ENCODE measurements at places on chromosomes 2 and 18.

DNA sequence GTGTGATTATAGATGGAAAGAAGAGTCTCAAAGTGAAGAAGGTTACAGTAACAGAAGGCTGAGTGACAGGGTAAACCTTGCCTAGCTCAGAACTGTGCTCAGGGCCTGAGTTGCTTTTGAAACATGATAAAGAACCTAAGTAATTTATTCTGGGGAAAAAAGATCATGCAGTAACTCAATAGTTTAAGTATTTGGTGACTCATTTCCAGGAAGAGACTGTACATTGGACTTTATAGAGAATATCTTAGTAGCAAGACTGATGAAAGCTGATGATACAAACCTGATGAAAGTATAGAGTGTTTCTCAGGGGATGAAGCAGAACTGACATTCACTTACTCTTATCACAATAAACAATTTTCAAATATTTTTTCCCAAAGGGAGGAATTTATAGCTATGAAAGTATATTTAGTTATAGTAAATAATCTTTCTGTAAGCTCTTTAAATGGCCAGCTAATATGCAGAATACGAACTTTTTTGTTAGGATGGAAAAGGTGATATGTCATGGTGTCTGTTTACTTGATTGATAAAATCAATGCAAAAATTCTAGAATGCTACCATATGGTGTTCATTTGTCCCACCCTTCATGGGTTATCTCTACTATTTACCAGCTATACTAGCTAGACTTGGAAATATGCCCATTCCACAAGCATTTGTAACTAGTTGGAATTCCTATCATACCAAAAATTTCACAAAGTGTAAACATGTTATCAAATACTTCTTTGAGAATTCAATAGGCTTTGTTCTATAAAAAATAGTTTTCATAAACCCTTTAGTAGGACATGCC lies 1265.5 kb upstream of the ACVR2A start:
- no peak for DNase-seq

- no peak for DNase-seq
Measured at GRCh38 chr2:30683236-30683956, 123.8 kb downstream of the CAPN13 start.

DNA sequence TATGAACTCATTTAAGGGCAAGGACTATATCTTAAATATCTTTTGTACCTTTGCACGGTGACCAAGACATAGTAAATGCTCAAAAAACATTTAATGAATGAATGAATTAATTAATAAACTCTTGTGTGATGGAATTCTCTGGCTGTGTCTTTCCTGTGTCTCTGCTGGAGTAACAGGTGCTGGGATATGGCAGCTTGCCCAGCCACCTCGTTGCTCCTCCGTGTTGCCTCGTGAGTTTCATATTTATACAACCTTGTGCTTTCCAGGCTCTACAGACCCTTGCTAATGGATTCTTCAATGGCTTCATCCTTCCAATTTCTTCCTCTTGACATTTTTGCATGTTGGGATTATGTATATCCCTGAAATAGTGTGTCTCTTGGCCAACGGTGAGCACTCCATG lies 30.4 kb downstream of the CTAGE1 start:
- no peak for DNase-seq

- DNase-seq: no peak
Measured at GRCh38 chr18:34965566-34965965, 75.6 kb upstream of the MAPRE2 start.

DNA sequence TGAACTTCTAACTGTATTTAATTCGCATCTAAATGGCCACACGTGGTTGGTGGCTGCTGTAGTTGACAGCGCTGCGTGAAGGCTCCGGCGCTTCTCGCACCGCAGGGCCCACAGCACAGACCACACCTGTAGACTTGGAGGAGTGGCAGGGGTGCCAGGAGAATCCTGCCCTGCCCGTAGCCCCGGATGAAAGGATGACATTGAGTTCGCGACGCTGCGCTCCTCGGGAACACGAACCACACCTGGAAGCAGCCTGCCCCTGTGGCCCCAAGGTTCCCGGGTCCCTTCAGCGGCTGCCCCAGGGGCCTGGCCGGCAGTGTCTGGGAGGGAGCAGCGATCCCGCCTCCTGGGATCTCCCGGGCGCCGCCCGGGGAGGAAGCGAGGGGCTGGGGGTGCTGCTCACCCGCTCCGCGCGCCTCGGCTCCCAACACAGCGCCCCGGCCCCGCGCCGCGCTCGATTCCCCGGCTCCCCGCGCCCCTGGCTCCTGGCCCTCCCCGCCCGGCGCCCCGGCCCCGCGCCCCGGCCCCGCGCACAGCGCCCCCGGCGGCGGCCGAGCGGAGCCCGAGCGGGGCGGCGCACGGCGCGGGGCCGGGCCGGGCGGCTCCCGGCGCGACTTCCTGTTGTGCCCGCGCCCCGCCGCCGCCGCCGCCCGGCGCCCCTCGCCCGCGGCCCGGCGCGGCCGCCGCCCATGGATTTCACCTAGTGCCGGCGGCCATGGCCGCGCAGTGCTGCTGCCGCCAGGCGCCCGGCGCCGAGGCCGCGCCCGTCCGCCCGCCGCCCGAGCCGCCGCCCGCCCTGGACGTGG lies at the start of gene RNPEPL1:
Gene RNPEPL1 (plus strand): TSS at position 613 of the 806 bp plus-strand sequence. CDS start 103 bp downstream, at position 716.
- peak; percentile 28 for DNase-seq

- no peak for DNase-seq
Measured at GRCh38 chr2:232621186-232621585, 12.2 kb upstream of the EFHD1 start.

- DNase-seq: peak; percentile 61
Measured at GRCh38 chr2:234496835-234497593, at the start of gene ARL4C. Gene ARL4C (minus strand): TSS chr2:234497081. CDS start chr2:234496586, 495 bp downstream.

DNA sequence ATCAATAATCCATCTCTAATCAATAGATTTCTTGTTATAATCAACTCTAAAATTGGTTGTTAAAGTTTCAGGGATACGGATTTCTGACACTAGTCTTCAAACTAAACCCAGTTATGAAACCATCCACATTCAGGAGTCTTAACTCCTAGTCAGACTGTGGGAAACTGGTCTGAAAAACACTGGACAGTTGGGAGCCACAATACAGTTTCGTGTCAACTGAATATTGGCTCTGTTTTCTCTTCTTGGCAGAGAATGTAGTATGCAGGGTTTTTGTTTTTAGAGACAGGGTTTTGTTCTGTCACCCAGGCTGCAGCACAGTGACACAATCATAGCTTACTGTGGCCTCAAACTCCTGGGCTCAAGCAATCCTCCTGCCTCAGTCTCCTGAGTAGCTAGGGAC lies 123.1 kb downstream of the RTTN start:
- DNase-seq: no peak

DNA sequence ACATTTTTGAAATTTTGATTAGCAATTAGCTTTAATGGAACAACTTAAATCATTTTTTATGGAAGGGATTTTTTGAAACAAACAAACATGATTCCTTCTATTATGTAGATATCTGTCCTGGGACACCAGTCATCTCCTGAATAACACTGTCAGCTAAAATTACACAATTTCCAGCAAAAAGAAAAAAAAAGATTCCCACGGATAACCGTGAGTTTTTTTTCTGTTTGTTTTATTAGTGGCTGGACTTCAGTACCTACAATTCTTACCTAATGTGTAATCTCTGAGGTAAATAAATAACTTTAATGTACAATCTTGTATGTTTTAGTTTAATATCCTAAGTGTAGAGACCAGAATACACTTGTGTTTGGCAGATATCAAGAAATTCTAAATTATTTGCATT lies 126.6 kb upstream of the KYNU start:
- no peak for DNase-seq

DNA sequence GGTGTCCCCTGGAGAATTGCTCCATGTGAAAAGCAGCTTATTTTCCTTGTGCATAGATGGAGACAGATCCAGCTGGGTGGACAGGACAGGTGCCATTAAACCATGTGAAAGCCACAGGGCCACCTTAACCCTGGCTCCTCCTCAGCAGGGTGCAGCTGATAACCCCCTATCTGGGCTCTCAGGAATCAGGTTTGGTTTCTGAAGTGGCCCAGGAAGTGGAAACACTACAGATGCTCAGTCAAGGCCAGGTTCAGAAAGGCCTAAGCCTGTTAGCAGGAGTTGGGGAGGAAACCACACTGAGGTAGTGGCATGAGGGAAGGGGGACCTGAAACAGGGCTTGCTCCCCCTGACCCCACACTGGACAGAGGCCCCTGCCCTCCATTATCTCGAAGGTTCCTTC lies 217.0 kb downstream of the SPP2 start:
- DNase-seq: no peak

- DNase-seq: no peak
Measured at GRCh38 chr18:36381075-36381474, 83.6 kb downstream of the FHOD3 start.

DNA sequence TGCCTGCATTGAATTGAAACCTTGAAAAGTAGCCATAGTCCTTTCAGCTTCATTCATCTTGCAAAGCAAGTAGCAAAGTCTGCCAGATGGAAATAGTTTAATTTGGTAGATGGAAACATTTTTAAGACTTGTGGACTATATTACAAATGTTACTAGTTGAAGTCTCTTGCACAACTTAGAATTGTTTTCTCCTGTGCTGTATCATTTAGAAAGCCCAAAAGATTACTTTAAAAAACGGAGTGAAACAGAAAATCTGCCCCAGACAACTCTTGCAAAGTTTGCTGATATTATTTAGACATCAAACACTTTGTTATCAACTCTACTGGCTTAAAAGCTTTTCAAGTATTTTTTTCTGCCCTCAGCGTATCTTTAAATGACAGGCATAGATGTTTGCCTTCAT lies 335.0 kb downstream of the RPRM start:
- no peak for DNase-seq

- DNase-seq: no peak
Measured at GRCh38 chr18:37006742-37007141, 177.8 kb downstream of the KIAA1328 start.

DNA sequence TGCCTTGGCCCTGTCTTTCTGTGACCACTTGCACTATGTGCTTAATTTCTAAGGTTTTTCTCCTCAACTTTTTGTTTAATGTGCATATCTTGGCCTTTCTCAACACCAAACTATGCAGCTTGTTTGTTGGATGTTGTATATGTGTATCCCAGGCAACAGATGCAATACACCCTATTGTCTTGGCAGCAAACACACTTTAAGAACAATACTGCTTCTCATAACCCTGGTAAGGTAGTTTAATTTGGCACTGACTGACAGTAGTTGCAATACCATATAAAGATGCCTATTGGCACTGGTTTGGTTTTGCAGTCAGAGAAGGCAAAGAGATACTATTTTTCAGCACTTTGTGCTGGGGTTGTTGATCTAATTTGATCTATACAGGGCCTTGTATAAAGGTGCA lies 360.7 kb upstream of the CWC22 start:
- peak; percentile 14 for DNase-seq

GRCh38 chr2:181954538-181954883 lies 31.1 kb upstream of the PPP1R1C start:
- DNase-seq: no peak

GRCh38 chr18:33700513-33700976 lies 122.5 kb downstream of the ASXL3 start:
- no peak for DNase-seq

- DNase-seq: no peak
Measured at GRCh38 chr18:29271501-29271900, 1094.6 kb upstream of the CDH2 start.

DNA sequence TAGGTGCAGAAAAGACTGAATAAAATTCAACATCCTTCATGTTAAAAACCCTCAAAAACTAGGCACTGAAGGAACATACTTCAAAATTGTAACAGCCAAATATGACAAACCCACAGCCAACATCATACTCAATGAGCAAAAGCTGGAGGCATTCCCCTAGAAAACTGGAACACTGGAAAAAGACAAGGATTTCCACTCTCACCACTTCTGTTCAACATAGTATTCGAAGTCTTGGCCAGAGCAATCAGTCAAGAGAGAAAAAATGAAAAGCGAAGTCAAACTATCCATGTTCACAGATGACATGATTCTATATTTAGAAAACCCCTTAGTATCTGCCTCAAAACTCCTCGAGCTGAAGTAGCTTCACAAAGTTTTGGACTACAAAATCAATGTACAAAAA lies 282.3 kb downstream of the PID1 start:
- DNase-seq: no peak

GRCh38 chr2:222635295-222635694 lies 20.6 kb downstream of the FARSB start:
- no peak for DNase-seq

DNA sequence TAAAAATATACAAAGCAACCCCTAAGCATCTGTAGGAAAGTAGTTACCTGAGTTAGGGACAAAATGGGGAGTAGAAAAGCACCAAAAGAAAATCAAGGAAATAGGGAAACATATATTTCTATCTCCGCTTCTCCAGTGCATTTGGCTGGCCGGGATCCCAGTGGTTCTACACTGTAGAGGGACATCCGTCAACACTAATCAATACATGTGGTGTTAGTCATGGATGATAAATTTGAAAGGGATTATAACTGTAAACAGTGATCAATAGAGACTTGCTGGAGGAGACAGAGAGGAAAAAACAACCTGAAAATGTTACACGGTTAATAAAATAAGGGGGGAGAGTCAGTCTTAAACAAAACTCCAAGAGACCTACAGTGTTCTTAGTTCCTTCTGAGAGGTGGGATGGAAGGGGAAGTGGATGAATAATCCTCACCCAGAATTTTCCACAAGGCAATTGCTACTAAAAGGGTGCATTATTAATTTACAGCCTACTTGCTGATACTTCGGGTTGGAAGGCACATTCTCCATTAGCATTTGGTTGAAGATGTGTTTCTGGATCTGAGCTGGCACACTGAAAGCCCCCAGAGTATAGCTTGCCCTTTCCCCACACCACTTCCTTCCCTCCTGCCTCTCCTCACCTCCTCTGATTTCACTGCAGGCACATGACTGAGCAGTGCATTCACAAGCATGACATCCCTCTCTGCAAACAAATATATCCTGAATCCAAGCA lies 530.0 kb downstream of the BCL11A start:
- DNase-seq: no peak

GRCh38 chr18:25825979-25826776 lies 264.2 kb downstream of the SS18 start:
- no peak for DNase-seq

- no peak for DNase-seq
Measured at GRCh38 chr2:223316342-223316741, 264.4 kb downstream of the KCNE4 start.

GRCh38 chr2:194054313-194054712 lies 1602.7 kb upstream of the SLC39A10 start:
- no peak for DNase-seq

- no peak for DNase-seq
Measured at GRCh38 chr18:55694291-55694690, 106.3 kb upstream of the TCF4 start.

DNA sequence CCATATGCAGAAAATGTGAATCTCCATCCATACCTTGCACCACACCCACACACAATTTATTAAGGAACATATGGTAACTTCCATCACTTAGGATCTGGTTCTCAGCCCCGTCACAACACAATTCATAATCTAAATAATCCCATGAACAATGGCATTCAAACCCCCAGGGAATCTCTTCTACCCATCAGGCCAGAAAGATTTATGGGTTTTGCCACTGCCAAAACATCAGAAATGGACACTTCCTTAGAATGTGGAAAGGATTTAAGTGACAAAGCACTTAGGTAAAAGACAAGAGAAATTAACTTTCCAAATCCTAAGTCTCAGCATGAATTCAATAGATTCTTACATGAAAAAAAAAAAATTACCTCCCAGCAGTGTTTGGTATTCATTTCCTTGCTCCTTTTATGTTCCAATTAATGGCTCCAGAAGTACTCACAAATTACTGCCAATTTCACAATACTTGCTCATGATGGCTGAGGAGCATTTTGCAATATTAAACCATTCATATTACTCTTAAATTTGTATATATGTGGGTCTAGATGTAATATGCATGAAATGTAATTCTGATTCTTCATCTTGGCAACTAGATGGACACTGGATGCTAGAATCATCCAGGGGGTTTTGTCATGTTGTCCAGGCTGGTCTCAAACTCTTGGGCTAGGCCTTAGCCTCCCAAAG lies 56.5 kb upstream of the TMEM247 start:
- DNase-seq: no peak

GRCh38 chr18:3455090-3455635 lies 5.2 kb downstream of the TGIF1 start:
- DNase-seq: no peak

All from NCI-H1105 (cell line).